ENCODE measurements at places on chromosomes 4 and X.
A peak's percentile ranks its signal among the peaks of the same experiment; 100 is the strongest.

- no peak for DNase-seq
These were observed 15.0 kb upstream of the MSMO1 start for GRCh38 chr4:165312506-165312905.

GRCh38 chr4:56649445-56650261 lies 31.4 kb downstream of the HOPX start:
- DNase-seq = no peak

- no peak for DNase-seq
These were observed 83.8 kb downstream of the FAM53A start for GRCh38 chr4:1600211-1600780.

DNA sequence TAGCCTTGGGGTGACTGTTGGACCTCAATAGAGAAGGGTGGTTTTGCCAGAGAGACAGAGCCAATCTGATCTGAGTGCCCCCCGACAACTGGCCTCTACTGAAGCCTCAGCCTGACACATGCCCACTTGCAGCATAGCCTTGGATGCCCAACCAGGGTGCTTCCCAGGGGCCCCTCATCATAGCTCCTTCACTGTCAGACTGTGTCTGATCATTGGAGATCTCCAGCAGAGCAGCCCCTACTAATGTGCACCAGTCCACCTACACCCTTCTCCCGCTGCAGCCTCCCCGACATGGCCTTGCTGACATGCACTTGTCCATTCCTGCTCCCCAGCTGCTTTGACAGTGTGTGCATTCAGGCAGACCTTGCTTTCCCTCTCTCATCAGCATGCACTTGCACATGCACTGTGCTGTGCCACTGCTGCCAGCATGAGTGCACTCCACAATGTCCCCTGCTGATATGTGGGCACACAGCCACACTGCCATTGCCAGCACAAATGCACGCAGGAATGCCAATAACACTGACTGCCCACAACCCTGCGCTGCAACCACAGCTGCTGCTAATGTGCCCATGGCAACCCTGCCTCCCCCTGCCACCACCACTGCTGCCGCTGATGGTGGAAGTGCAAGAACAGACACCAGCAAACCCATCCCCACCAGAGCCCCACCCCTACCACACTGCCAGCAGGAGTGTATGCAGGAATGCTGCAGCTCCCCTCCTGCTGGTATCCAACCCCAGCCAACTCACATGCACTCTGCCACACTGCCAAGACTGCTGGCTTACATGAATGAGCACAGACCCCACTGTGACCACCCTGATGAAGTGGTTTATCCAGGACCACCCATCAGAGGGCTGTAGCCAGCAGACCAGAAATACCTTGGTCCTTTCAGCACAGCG lies 68.1 kb upstream of the ZMAT1 start:
- DNase-seq = peak; percentile 45

DNA sequence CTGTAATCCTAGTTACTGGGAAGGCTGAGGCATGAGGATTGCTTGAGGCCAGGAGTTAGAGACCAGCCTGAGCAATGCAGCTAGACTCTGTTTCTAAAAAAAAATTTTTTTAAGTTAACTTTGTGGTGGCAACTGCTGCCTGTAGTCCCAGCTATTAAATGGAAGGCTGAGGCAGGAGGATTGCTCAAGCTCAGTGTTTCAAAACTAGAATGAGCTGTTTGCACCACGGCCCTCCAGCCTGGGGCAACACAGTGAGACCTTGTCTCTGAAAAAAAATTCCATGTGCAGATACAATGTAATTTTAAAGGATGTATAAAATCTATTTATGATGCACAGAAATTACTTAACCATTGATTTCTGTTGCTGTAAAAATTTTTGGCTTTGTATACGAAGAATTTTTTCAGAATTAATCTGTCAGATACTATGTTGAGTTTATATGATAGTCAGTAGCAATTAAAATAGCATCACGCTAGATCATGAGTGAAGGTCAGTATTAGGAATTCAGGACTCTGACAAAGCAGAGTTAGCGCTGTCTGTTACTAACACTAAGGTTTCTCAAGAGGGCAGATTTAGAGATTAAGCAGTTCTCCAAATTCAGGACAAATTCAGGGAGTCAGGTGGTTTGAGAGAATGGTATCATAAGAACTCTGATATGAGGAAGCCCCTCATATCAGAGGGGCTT lies 8.3 kb upstream of the AGA start:
- no peak for DNase-seq

GRCh38 chr4:8917868-8918783 lies 46.5 kb upstream of the HMX1 start:
- peak; percentile 91 for DNase-seq

DNA sequence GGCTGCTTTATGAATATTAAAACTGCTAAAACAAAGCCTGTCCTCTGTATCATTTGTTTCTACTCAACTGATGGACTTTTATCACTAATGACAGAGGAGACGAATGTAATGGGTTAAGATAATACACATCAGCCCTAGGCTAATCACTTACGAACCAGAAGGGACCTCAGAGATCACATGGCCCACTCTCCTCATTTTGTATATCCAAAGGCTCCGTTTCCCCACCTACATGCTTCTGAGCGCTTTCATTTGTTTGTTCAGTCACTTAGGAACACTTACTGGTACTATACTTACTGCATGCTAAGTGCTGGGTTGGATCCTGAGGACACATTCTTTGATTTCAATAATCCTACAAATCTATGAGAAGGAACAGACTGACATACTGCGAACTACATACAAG lies 169.3 kb downstream of the CEP135 start:
- no peak for DNase-seq

- no peak for DNase-seq
These were observed 39.7 kb downstream of the ITIH6 start for GRCh38 chrX:54758114-54759055.

- DNase-seq = no peak
These were observed 406.7 kb downstream of the MAPK10 start for GRCh38 chr4:85952972-85953650.

GRCh38 chr4:140094438-140095420 lies 59.3 kb downstream of the MAML3 start:
- peak; percentile 53 for DNase-seq

GRCh38 chr4:108821351-108821930 lies 58.6 kb upstream of the ETNPPL start:
- no peak for DNase-seq

- no peak for DNase-seq
These were observed 60.3 kb downstream of the SH3KBP1 start for GRCh38 chrX:19827088-19827487.

- no peak for DNase-seq
These were observed 67.8 kb upstream of the ETNPPL start for GRCh38 chr4:108830509-108831244.

GRCh38 chr4:122898370-122899150 lies 23.8 kb downstream of the NUDT6 start:
- DNase-seq = no peak

DNA sequence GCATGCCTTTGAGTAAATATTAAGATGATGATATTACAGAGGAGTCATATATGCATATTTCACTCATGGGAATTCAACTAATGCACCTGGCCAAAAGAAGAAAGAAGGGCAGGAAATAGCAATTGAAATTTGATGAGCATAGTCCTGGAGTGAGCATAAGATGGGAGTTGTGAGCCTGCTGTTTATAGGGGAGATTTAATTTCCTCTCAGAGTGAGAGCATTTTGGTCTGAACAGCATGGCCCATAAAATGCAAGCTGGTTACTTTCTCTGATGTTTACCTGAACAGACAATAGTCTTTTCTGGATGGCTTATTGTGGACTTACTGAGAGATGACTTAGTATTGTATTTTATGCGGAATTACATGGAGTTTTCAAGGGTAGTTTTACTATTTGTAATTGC lies 53.6 kb downstream of the FHIP1A start:
- no peak for DNase-seq

DNA sequence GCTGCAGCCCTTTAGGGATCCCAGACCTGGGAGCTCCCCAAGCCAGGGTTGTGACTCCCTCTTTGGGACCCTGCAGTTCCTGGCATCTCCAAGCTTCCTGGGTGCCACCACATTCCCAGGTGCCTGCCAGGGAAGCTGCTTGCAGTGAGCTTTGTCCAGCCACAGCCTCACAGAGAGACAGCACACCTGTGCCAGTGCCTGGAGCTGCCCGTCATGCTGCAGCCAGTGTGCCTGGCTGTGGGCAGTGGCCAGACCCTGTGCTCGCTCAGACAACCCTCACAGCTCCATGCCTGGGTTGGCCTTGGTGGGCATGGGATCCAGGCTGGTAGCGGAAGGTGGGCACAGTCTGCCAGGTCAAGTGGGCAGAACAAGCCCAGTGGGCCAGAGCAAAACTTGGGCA lies 36.0 kb downstream of the TMPRSS11A start:
- no peak for DNase-seq

DNA sequence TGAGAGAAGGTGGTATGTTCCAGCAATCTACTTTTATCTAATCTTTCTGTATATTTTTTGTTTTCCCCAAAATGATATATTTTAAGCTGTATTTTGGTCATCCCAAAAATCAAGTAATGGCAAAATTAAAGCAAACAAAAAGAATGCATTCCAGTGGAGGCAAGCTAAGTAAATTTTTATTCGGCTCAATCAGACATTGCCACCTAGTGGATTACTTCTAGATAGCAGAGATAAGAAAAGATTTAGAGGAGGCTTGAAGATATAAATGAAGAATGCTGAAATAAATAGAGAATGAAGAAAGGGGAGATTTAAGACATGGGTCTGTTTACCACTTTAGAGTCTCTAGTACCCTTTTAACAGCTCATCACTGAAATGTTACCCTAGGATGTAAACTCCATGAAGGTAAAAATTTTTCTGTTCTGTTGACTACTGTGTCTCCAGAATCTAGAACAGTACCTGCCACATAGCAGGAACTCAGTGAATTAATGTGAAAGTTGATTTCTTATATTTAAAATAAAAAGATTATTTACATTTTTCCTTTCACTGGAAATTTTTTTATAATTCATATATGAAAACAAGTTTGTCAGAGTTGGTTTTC lies 110.9 kb upstream of the ANK2 start:
- DNase-seq = no peak

- no peak for DNase-seq
These were observed 126.3 kb downstream of the RAPGEF2 start for GRCh38 chr4:159229164-159229563.

GRCh38 chrX:21943460-21944135 lies 3.1 kb downstream of the SMS start:
- no peak for DNase-seq

DNA sequence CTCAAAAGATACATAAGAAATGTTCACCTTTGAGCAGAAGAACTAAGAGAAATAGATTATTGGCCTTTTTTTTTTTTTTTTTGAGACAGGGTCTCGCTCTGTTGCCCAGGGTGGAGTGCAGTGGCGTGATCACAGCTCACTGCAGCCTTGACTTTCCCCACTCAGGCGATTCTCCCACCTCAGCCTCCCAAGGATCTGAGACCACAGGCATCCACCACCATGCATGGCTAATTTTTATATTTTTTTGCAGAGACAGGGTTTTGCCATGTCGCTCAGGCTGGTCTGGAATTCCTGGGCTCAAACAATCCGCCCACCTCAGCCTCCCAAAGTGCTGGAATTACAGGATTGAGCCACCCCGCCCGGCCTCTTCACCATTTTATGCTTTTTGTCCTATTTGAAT lies 2.9 kb upstream of the TLR6 start:
- DNase-seq = no peak

- DNase-seq = no peak
These were observed 16.8 kb upstream of the RNF4 start for GRCh38 chr4:2451821-2452785.

DNA sequence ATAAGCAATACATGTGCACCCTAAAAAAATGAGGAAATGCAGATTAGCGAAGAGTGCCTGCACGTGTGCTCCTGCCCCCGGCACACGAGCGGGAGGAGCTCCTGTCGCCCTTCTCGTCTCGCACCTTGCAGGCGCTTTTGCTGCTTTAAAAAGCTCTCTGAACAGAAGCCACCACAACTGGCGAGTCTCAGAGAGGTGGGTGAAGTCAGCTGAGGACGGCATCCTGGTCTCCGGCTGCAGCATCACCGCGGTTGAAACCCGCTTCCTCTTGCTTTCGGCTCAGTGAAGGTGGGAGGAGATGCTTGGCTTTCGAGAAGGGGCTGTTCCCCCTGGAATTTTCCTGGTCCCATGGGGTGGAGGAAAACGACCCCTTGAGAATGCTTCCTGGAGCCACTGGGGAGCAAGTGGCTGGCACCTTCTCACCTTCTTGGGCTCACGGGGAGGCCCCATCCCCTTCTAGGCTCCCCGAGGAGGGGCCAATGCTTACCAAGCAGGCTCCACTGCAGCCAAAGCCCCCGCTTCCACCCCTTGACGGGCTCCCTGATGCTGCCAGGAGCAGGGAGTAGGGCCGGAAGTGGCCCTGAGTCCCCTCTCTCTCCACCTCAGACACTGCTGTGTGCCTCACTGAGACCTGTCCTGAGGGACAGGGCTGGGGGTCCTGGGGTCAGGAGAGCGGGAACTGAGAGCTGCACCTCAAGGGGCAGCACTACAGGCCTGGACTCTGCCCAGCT lies 29.2 kb upstream of the MXD4 start:
- DNase-seq = no peak

DNA sequence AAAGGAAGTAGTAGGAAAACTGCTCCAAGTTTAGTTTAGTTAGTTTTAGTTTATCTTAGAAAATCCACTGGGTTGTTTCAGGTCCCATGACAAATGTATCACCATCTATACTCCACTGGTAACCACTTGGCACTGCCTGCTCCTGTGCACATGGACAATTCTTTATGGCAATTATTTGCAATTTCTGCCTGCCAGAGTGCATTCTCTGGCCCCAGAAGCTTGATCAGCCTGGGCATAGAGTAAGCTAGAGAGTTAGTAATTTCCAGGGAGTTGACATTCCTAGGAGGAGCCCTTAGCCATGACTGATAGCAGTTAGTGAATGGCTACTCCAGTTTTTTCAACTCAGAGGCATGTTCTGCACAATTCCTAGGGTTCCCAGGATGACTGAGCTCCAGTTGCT lies 203.2 kb upstream of the FGF13 start:
- no peak for DNase-seq

GRCh38 chrX:47047989-47048388 lies 30.3 kb upstream of the RGN start:
- no peak for DNase-seq

GRCh38 chrX:101485212-101485949 lies at the start of gene ARMCX4:
ARMCX4 (plus strand) TSS chrX:101485456; CDS start chrX:101488590, 3,134 bp downstream.
- peak; percentile 70 for DNase-seq

GRCh38 chr4:138643827-138644226 lies 371.8 kb upstream of the NOCT start:
- DNase-seq = no peak

GRCh38 chr4:28350485-28350884 lies 1489.8 kb downstream of the STIM2 start:
- no peak for DNase-seq

DNA sequence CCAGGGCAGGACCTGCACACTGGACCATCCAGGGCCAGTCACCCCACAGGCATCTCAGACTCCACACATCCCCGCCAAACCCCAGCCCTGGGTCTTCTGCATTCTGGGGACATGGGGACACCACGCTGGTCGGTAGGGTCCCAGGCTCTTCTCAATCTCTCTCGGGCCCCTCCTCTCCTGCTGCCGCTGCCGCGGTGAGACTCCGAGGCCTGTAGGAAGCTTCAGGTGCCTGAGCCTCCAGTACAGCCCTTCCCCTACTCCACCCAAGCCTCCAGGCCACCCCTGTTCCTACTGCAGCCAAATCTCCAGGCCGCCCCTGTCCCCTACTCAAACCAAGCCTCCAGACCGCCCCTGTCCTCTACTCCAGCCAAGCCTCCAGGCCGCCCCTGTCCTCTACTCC lies 5.5 kb upstream of the ASMT start:
- no peak for DNase-seq

All from WTC11 (cell line).